ENCODE measurements at places on chromosomes 5 and 9. TPM values are rescaled to one million over a fixed set of nuclear protein-coding genes. Genes with fewer than 3 reads are reported as not detected.
A peak's percentile ranks its signal among the peaks of the same experiment; 100 is the strongest.

Gene DMGDH
- total RNA-seq, result 1.7 TPM

Gene ADAMTS19
- total RNA-seq, result 22.1 TPM

Gene PITX1
- 0.76 TPM for total RNA-seq

Gene CNOT8
- total RNA-seq, result 54.7 TPM

DNA sequence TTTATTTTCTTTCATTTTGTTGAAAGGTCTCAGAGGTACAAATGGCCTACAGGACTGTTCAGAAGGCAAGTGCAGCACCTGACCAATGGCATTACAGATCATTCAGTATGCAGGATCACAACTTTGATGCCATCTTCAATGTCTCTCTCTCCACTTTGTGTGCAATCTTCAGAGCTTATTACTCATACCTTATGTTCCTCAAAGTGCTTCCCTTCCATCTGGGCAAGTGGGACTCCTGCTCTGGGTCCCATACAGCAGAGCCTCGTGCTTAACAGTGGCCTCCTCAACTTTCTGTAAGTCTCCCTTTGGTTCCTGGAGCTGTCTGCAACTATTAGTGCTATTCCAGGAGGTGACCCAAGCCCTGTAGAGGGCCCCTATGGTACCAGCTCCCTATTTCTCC is 358.4 kb upstream of the RPS23 start:
- H3K27ac ChIP-seq, result no peak overlapping the region
- no peak overlapping the region for H3K4me3 ChIP-seq
- H3K27me3 ChIP-seq, result peaks cover 1% of the 10 kb centered on the region
- peaks cover 3% of the 10 kb centered on the region for H3K4me1 ChIP-seq

DNA sequence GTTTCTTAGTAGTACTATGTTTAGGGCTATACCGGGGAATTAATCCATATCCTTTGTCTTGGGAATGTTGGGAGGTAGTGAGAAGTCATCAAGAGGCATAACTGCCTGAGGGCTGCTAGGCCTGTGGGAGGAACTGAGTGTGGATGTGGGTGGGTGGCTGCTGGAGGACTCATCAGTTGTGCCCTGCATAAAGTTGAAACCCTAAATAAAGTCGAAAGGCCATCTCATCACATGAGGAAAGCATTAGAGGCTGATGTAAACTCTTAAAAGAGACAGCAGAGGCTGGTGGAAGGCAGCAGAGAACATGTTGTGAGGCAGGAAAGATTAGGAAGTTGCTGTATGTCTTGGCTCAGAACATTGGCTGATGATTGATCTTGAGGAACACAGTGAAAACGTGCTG is 143.8 kb downstream of the MAST4 start:
- peaks cover 7% of the 10 kb centered on the region for H3K4me1 ChIP-seq
- peaks cover 6% of the 10 kb centered on the region for H3K36me3 ChIP-seq
- H3K4me3 ChIP-seq, result no peak overlapping the region
- no peak overlapping the region for H3K27ac ChIP-seq
- no peaks in the 10 kb centered on the region for H3K27me3 ChIP-seq

DNA sequence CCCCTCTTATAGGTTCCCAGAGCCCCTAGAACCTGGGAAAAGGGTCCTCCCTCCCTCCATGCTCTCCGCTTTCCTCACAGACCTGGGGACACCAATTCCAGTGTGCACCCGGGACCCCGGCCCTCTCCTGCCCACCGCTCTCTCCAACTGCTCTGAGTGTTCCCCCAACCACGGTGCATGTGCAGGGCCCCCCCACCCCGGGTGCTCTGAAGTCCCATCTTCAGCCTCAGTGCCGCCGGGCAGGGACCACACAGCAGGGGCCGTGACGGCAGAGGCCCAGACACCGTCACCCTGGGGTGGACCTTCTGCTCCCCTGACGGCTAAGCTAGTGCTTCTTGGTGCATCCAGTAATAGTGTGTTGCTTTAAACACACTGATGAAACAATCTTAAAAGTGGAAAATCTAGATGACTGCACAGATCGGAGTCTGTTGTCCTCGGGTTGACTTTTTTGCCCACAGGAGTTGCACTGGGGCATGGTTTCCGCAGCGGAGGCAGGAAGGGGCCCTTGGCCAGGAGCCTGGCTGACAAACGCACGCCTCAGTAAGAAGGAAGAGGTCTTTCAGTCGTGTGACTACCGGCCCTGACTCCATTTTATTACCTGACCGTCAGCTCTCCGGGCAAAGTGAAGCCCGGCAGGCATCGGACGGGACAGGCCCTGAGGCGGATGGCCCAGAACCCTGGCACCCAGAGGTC is 36.2 kb upstream of the SLC6A3 start:
- no peak overlapping the region for H3K4me3 ChIP-seq
- H3K4me1 ChIP-seq, result peaks cover 4% of the 10 kb centered on the region
- no peak overlapping the region for H3K27ac ChIP-seq
- DNase-seq, result no peak
- H3K27me3 ChIP-seq, result peaks cover 10% of the 10 kb centered on the region

DNA sequence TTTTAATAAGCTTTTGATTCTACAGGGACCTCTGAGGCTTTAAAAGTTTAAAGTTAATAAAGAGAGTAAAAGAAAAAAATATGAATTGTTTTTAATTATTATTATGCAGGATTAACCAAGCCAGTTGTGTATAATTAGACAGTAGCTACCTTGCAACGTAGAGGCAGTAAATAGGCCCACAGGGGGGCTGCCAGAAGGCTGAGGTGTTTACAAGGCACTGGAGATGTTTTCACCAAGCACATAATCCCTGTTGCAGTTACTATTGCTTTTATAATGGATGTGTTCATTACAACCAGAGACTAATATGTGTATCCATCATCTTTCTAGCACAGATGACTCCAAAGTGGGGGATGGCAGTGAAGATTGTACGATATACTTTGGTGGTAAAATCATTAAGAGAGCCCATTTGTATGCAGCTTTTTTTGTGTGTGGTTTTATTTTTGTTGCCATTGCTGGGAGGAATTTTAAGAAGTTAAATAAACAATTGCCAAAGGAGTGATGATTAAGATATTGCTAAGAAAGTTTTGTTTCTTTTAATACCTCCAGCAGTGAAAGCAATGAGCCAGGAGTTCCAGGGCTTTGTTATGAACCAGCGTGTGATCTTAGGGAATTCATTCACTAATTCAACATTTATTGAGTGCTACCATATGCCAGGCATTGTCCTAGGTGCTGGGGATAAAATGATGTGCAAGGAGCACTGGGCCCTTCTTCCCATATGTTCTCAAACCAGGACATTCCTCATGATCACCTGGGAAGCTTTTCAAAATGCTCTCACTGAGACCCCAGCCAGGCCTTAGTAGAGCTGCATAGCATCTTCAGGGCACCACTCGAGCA is 138.7 kb upstream of the EFNA5 start:
- H3K27ac ChIP-seq, result peak overlapping the region; percentile 88
- H3K36me3 ChIP-seq, result no peaks in the 10 kb centered on the region
- DNase-seq, result no peak
- no peak overlapping the region for H3K4me3 ChIP-seq
- peaks cover 7% of the 10 kb centered on the region for H3K27me3 ChIP-seq

GRCh38 chr9:136002881-136003280 is 41.7 kb upstream of the UBAC1 start:
- DNase-seq, result no peak
- peaks cover 6% of the 10 kb centered on the region for H3K27me3 ChIP-seq
- no peak overlapping the region for H3K4me3 ChIP-seq

GRCh38 chr5:113292462-113292861 is 142.3 kb downstream of the TSSK1B start:
- H3K36me3 ChIP-seq, result peaks cover 5% of the 10 kb centered on the region
- H3K27ac ChIP-seq, result no peak overlapping the region
- H3K4me3 ChIP-seq, result peak overlapping the region; percentile 96
- peaks cover 12% of the 10 kb centered on the region for H3K4me1 ChIP-seq
- peaks cover 3% of the 10 kb centered on the region for H3K27me3 ChIP-seq
- no peak for DNase-seq

- DNase-seq, result no peak
- no peak overlapping the region for H3K27ac ChIP-seq
- H3K27me3 ChIP-seq, result peaks cover 1% of the 10 kb centered on the region
- H3K36me3 ChIP-seq, result no peaks in the 10 kb centered on the region
- H3K4me3 ChIP-seq, result no peak overlapping the region
These were observed 169.2 kb upstream of the SLC30A5 start for GRCh38 chr5:68924481-68925145.

- H3K27me3 ChIP-seq, result peaks cover 13% of the 10 kb centered on the region
- H3K4me1 ChIP-seq, result peaks cover 23% of the 10 kb centered on the region
- peak overlapping the region; percentile 31 for H3K4me3 ChIP-seq
- no peaks in the 10 kb centered on the region for H3K36me3 ChIP-seq
- peak; percentile 69 for DNase-seq
These were observed 24.6 kb downstream of the UBE2QL1 start for GRCh38 chr5:6473284-6473683.

- peak; percentile 34 for DNase-seq
- peaks cover 22% of the 10 kb centered on the region for H3K27me3 ChIP-seq
- peaks cover 9% of the 10 kb centered on the region for H3K4me1 ChIP-seq
- H3K27ac ChIP-seq, result no peak overlapping the region
- H3K4me3 ChIP-seq, result peak overlapping the region; percentile 97
- H3K36me3 ChIP-seq, result peaks cover 5% of the 10 kb centered on the region
These were observed 2.1 kb downstream of the CHSY3 start for GRCh38 chr5:129906177-129906887.

GRCh38 chr5:9358961-9359685 is 186.8 kb downstream of the SEMA5A start:
- no peak overlapping the region for H3K4me3 ChIP-seq
- peaks cover 2% of the 10 kb centered on the region for H3K27me3 ChIP-seq
- H3K4me1 ChIP-seq, result peaks cover 7% of the 10 kb centered on the region
- no peak overlapping the region for H3K27ac ChIP-seq

- peaks cover 14% of the 10 kb centered on the region for H3K27me3 ChIP-seq
- peaks cover 11% of the 10 kb centered on the region for H3K4me1 ChIP-seq
- H3K36me3 ChIP-seq, result no peaks in the 10 kb centered on the region
- H3K27ac ChIP-seq, result no peak overlapping the region
- DNase-seq, result no peak
These were observed 329.2 kb downstream of the EBF1 start for GRCh38 chr5:158770506-158770905.

- H3K36me3 ChIP-seq, result no peaks in the 10 kb centered on the region
- H3K4me1 ChIP-seq, result peaks cover 7% of the 10 kb centered on the region
- no peak overlapping the region for H3K27ac ChIP-seq
- no peaks in the 10 kb centered on the region for H3K27me3 ChIP-seq
- no peak overlapping the region for H3K4me3 ChIP-seq
These were observed 15.5 kb upstream of the ERMP1 start for GRCh38 chr9:5848372-5848882.

DNA sequence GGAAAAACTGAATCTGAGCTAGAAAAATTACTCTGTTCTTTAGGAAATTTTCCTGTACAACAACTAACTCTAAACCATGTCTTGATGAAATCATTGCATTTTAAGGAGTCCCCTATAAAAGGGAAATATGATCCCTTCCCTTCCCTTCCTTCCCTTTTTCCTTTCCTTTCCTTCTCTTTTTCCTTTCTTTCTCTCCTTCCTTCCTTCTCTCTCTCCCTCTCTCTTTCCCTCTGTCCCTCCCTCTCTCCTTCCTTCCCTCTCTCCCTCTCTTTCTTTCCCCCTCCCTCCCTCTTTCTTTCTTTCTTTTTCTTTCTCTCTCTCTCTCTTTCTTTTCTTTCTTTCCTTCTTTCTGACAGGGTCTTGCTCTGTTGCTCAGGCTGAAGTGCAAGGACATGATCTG is 42.2 kb upstream of the MYO10 start:
- H3K4me1 ChIP-seq, result no peaks in the 10 kb centered on the region
- H3K36me3 ChIP-seq, result peaks cover 10% of the 10 kb centered on the region
- no peak overlapping the region for H3K4me3 ChIP-seq
- H3K27ac ChIP-seq, result no peak overlapping the region

GRCh38 chr9:87138128-87139040 is 191.1 kb upstream of the GAS1 start:
- no peak for DNase-seq
- H3K27ac ChIP-seq, result no peak overlapping the region

DNA sequence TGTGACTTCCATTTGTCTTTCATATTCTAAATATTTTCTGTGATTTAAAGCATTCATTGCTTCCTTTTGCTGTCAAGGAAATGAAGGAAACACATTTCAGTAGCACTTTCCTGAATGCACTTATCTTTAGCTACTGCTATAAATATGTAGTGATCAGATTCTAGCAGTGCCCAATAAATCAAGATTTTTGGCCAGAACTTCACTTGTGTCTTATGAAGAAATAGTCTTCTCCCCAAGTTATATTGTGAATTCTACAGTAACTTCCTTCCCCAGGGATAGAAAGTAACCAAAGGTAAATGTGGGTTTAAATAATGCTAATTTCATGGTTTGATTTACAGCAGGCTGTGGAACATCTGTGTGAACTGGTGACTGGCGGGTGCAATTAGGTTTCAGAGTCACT is 77.9 kb downstream of the DMRT2 start:
- no peaks in the 10 kb centered on the region for H3K4me1 ChIP-seq
- no peak overlapping the region for H3K4me3 ChIP-seq
- peaks cover 1% of the 10 kb centered on the region for H3K27me3 ChIP-seq

All from glutamatergic neuron (in vitro differentiated cells).